ENCODE measurements at places on chromosomes 13 and 19. TPM values are rescaled to one million over a fixed set of nuclear protein-coding genes. Genes with fewer than 3 reads are reported as not detected.

DNA sequence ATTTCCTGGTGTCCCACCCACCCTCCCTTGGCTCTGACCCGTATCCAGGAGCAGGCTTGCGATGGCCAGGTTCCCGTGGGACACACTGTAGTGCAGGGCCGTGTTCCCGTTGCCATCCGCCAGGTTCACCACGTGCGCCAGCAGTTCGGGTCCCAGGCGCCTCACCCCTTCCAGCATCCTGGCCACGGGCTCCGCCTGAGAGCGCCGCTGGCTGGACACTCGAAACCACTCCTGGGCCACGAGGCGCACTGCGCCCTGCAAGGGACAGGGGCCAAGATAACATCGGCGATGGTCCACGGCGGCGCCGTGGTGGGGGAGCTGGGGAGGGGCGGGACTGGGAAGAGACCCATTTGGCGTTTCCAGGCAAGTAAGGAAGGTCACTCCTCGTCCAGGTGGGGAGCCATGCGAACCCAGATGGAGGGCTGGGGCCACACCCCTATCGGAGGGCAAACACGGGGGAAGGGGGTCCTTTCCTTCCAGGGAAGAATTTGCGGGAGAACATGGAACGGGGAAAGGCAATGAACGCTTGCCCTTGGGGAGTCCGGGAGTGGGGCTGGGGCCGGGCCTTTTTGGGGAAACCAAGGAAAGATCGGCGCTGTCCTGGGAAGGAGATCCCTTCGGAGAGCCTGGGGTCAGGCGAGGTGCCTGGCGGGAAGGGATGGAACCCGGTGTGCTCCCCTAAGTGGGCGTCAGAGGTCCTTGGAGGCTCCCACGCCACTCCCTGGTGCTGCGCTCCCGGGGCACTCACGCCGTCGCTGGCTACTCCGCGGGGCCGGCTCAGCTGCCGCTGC lies 9.9 kb downstream of the KANK3 start:
- DNase-seq, result no peak

- no peak for DNase-seq
These were observed 76.0 kb downstream of the ZNF557 start for GRCh38 chr19:7145494-7145893.

DNA sequence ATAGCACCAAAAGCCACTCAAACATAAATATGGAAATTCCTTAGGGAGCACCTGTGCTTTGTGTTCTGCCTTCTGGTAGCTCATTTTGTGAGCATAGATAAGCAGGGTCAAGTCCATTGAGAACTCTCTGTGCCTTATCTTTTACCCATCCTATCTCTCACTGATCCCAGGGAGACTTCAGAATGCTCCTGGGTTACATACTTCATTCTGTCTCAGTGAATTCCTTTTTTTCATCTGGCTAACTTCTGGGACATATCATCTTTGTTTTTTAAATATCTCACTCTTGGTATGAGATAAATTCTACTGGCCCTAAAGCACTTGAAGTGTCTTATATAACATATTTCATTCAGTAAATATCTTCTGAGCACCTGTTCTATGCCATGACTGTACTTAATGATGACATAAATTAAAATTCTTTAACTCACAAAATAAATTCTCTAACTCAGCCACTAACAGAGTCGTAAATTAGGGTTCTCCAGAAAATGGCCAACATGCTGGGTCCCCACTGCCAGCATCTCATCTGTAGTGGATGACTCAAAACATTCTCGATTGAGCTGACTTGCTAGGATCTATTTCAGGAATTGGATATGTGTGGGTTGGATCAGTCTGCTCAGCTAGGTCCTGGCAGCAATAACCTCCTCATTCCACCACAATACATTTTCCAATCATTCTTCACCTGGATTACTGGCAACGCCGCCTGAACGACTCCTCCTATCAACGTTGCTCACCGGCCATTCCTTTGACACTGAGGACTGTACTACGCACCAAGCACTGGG lies 170.2 kb downstream of the FOXO1 start:
- DNase-seq, result peak; percentile 21

GRCh38 chr13:45336025-45336800 lies 4.8 kb downstream of the TPT1 start:
- DNase-seq, result peak; percentile 32

- no peak for DNase-seq
These were observed 1108.4 kb upstream of the PCDH20 start for GRCh38 chr13:62524061-62524460.

DNA sequence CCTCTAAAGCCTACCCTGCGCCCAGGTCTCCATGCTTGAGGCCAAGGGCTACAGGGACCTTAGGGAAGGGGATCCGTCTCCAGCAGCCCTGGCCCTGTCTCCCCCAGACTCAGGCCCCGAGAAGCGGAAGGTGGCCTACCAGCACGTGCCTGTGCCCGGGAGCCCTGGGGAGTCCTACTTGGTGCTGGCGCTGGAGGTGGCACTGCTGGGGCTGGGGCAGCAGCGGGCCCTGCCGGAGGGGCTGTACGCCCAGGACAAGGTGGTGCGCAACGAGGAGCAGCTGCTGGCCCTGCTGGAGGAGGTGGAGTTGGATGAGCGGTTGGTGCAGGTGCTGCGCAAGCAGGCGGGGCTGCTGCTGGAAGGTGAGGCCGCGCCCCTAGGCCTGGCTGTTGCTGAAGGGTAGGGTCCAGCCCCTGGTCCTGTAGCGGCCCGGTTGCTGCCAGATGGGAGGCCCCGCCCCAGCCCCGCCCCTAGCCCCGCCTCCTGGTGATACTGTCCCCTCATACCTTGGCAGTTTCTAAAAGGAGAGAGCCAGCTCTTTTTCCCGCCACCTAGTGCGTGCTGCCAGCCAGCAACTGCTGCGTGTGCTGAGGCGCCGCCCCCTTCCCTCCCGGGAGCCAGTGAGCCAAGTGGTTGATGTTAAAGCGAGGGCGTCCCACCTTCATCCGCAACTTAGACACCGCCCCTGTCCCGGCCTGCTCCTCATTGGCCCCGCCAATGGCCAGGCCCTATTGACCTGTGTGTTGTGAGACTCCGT lies 22.6 kb downstream of the ZSWIM4 start:
- no peak for DNase-seq

DNA sequence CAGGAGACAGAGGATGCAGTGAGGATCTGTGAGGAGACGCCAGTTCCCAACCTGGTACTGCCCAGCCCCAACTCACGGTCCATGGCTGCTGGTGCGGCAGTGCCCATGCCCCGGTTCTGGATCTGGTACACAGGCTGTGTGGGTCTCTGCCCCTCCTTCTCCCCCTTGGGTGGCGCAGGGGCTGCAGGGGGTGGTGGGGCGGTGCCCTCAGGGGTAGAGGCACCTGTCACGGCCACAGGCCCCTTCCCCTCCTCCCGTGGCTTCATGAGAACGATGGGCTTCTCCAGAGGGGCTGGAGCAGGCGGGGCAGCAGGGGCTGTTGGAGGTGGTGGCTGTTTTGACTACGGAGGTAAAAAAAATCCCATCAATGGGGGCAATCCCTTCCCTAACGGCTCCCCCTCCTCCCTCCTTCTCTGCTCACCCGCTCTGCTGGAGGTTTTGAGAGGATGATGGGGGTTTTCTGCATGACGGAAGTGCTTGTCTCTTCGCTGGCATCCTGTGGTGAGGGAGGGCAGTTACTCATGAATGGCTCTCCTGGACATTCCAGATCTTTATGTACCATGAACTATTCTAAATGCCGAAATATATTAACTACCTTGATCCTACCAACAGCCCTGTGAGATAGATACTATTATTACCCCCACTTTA lies 7.1 kb downstream of the SMG9 start:
- DNase-seq, result no peak

DNA sequence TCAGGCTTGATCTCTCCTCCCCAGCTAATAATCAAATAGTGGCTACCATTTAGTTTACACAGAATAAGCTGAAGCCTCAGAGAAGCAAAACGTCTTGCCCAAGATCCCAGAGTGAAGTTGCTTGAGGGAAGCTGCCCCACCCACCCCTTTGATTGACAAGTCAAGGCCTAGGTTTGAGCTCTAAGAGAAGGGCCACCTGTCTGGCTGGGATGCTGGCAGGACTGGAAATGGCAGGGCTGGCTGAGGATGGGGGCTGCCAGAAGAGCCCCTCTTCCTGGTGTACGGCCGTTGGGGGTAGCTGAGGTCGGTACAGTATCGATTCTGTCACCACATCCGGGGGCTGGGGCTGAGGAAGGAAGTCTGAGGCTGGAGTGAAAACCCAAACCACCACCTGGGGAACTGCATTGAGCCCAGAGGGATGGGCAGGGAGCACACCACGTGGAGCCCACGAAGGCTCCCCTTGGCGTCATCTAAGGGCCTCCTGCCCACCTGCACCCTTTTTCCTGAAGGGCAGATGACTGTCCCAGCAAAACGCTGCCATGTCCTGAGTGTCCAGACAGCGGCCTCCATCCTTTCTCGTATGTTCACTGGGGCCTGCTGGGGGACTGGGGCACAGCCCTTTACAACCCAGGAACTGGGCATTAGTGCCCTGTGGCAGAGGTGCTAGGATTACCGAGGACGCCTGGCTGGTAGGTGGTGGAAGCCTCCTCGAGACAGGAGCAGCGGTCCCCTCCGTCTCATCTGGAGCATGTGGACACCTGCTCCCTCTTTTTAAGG lies 1.4 kb upstream of the PRKD2 start:
- DNase-seq, result no peak

GRCh38 chr13:109790942-109791605 lies 4.7 kb upstream of the IRS2 start:
- DNase-seq, result no peak

DNA sequence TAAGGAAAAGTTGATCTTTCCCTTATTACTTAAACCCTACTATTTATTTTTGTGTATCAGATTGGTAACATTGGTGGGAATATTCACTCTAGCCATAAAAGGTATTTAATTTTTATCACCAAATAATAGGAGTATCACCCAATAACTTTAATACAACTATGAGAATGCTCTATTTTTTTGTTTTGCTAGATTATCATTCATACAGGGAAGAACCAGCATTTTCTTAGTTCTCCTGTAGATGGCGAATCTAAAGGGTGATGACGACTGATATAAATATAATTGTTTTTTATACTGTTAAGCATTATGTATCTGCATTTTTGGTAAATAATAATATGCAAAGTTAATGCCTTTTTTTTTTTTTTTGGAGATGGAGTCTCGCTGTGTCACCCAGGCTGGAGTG lies 7.9 kb upstream of the FRY start:
- no peak for DNase-seq

- DNase-seq, result peak; percentile 45
These were observed 1.5 kb downstream of the STARD13 start for GRCh38 chr13:33284031-33284430.

DNA sequence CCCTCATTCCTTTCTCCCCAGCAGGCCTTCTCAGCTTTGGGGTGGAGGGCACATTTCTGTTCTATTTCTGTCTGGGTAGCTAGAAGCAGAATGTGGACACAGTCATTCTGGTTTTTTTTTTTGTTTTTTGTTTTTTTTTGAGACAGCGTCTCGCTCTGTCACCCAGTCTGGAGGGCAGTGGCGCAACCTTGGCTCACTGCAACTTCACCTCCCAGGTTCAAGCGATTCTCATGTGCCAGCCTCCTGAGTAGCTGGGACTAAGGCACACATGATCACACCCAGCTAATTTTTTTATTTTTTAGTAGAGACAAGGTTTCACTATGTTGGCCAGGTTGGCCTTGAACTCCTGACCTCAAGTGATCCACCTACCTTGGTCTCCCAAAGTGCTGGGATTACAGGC lies 20.3 kb downstream of the CLPTM1 start:
- no peak for DNase-seq

DNA sequence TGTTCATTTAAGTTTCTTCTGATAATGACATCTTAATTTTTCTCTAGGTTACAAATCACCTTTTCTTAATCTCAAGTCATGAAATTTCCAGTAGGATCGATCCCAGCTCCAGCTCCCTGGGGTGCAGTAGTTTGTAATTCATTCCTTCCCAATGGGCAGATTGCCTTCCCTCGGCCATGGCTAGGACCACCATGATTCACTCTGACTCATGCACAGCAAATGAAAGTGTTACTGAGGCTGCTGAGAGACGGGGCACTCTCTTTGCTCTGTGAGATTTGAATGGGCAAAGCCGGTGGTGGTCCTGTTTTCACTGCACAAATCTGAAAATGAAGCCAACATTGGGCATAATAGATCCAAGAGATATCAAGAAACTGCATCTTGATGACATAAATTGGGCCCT lies 202.8 kb upstream of the IRS2 start:
- DNase-seq, result peak; percentile 75

DNA sequence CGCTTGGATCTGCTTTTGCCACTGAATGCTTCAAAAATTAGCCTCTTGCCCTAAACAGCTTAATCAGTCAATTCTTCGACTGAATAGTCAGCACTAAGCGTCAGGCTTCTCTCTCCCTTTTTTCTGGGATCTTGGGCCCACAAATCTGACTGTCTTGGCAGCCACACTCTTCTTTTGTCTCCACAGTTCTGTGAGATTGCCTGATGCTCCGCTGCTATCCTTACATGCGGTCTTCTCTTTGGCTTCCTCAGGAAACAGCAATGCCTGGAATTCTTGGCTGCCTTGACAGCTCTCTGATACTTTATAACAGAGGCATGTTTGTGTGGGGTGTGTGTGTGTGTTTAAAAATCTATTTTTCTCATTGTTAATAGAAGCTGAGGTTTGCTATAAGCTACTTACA lies 32.6 kb downstream of the ERCC5 start:
- peak; percentile 80 for DNase-seq

GRCh38 chr13:106373989-106374572 lies 161.4 kb downstream of the EFNB2 start:
- DNase-seq, result peak; percentile 80

- no peak for DNase-seq
These were observed 7.7 kb downstream of the A1BG start for GRCh38 chr19:58345558-58345957.

DNA sequence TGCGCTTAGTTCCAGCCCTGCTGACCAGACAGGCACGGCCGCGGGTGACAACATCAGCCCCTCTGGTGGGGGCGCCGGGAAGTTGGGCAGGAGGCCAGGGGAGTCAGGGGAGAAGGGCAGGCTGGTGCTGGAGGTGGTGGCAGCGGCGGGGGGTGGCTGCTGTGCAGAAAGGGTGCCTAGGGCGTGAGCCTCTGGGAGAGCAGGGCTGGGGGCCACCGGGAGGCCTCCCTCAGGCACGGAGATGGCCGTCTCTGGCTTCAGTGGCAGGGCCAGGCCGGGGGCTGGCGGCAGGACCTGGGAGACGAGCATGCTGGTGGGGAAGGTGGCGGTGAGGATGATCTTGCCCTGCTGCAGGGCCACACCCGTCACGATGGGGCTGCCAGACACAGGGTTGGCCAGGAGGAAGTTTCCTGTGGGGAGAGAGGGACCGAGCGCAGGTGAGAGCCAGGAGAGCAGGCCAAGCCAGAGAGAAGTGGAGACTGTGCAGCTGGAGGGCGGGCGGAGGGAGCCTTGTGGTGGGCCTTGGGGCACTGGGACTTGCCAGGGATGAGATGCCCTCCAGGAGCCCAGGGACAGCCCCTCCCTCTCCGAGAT lies 3.3 kb downstream of the SIX5 start:
- no peak for DNase-seq

GRCh38 chr13:109273326-109273751 lies 513.0 kb downstream of the IRS2 start:
- DNase-seq, result no peak

RDH8 gene
- not detected for total RNA-seq

KLK12 gene
- not detected for total RNA-seq

NLRP9 gene
- not detected for total RNA-seq

FIZ1 gene
- 4.7 TPM for total RNA-seq

ZNF627 gene
- total RNA-seq, result 17.3 TPM

CYSLTR2 gene
- not detected for total RNA-seq

ACER1 gene
- not detected for total RNA-seq

C1QTNF9 gene
- not detected for total RNA-seq

TUBB4A gene
- total RNA-seq, result 0.41 TPM

ATP5F1D gene
- 55.6 TPM for total RNA-seq

CD37 gene
- not detected for total RNA-seq

C19orf85 gene
- total RNA-seq, result not detected

C19orf44 gene
- total RNA-seq, result 7.5 TPM

WASF3 gene
- total RNA-seq, result 13.5 TPM

CYP2F1 gene
- not detected for total RNA-seq

GPR12 gene
- 0.41 TPM for total RNA-seq

PIN1 gene
- total RNA-seq, result 59.7 TPM

Data from fibroblast of the aortic adventitia (primary cell).